ENCODE measurements at places on chromosomes 13 and 19. TPM values are rescaled to one million over a fixed set of nuclear protein-coding genes. Genes with fewer than 3 reads are reported as not detected.

- no peak overlapping the region for H3K27ac ChIP-seq
- no peak for DNase-seq
- H3K4me1 ChIP-seq, result no peaks in the 10 kb centered on the region
- H3K27me3 ChIP-seq, result no peaks in the 10 kb centered on the region
- no peaks in the 10 kb centered on the region for H3K36me3 ChIP-seq
- no peak overlapping the region for H3K4me3 ChIP-seq
Observed at GRCh38 chr13:93788456-93788855, 561.8 kb downstream of the GPC6 start.

DNA sequence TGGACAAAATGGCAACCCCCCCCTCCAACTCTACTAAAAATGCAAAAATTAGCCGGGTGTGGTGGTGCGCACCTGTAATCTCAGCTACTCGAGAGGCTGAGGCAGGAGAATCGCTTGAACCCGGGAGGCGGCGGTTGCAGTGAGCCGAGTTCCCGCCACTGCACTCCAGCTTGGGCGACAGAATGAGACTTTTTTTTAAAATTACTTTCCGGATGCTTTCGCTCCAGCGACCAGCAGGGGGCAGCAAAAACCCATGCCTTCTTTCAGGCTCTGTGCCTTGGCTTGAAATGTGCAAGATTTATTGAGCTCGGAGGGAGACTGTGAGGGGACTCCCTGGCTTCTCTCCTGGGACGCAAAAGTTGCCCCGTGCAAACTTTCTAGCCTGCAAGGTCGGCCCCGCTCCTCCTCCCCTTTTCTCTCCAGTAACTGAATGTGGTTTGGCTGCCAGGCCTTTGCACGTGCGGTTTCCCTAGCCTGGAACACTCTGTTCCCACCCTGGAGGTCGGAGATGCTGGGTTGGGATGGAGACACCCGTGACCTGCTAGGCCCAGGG, 61.4 kb upstream of the NFIC start:
- no peak overlapping the region for H3K27ac ChIP-seq
- peak; percentile 67 for DNase-seq
- H3K36me3 ChIP-seq, result no peaks in the 10 kb centered on the region
- H3K27me3 ChIP-seq, result peaks cover 18% of the 10 kb centered on the region
- no peak overlapping the region for H3K4me3 ChIP-seq

DNA sequence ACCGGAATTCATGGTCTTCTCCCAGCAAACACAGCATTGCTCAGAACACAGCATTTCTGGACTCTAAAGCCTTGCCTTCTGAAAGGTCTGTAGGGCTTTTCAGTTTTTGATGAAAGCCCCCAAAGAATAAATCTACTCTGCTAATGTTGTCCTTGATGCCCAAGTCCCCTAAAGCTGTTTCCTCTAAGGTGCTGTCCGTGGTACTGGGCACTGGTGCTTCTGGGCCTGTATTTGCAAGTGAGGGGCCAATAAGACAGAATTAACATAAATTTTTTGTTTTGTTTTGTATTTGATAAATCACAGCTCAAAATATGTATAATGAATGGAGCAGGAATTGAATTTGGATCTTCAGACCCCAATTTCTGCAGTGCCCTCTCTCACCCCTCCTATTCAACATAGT, 12.1 kb upstream of the LGALS13 start:
- H3K4me1 ChIP-seq, result no peaks in the 10 kb centered on the region
- no peak for DNase-seq
- H3K36me3 ChIP-seq, result no peaks in the 10 kb centered on the region
- no peaks in the 10 kb centered on the region for H3K27me3 ChIP-seq
- no peak overlapping the region for H3K4me3 ChIP-seq

- no peak overlapping the region for H3K4me3 ChIP-seq
- no peak overlapping the region for H3K27ac ChIP-seq
- H3K36me3 ChIP-seq, result peaks cover 25% of the 10 kb centered on the region
- peaks cover 6% of the 10 kb centered on the region for H3K4me1 ChIP-seq
- no peak for DNase-seq
Observed at GRCh38 chr19:8224394-8225145, 15.4 kb downstream of the CERS4 start.

DNA sequence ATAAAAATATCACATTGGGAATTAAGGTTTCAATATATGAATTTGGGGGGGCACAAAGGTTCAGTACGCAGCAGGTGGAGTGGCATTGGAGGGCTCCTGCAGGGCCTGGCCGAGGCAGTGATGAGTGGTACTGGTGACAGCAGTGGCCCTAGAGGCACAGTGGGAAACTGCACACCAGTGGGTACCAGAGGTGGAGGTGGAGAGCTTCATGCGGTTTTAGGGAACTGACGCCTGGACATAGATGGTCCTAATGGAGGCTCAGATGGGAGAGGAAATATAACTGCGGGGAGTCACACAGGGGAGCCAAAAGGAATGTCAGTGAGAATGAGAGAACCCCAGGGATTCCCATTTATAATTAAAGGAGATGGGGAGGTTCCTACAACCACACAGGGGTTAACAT, 156.2 kb downstream of the COG6 start:
- no peaks in the 10 kb centered on the region for H3K27me3 ChIP-seq
- no peak for DNase-seq
- no peak overlapping the region for H3K4me3 ChIP-seq
- H3K36me3 ChIP-seq, result no peaks in the 10 kb centered on the region
- H3K4me1 ChIP-seq, result no peaks in the 10 kb centered on the region

DNA sequence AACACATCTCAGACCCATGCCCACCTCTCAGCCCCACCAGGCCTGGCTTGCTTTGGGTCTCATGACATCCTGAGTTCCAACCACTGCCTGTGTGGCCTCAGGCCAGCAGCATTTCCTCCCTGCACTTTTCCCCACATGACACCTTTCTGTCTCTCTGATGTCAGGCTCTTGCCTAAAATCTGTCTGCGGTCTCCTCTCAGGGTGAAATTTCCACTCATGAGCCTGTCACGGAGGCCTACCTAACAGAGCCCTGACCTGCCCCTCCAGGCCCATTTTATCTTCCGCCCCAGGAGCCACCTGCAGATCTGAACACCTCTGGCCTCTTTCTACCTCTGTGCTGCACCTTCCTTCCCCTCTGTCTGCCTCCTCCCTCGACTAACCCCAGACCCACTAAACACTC, 93.5 kb downstream of the ZDHHC20 start:
- no peak overlapping the region for H3K27ac ChIP-seq
- H3K4me3 ChIP-seq, result no peak overlapping the region
- no peaks in the 10 kb centered on the region for H3K36me3 ChIP-seq

DNA sequence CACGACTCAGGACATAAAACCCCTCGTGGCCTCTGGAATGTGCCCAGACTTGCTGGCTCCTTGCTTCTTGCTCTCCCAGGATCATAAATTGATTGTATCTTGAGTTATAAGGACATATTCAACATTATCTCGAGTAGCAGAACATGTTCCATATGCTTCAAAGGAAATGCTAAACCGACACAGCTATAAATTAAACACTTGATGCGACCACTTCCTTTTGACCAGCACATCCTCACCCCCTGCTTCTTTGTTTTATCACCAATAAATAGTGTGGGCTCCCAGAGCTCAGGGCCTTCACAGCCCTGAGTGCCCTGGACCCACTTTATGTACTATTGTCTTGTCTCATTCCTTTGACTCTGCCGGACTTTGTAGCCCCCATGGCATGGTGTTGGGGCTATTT, 157.0 kb upstream of the PABPC3 start:
- H3K4me3 ChIP-seq, result no peak overlapping the region
- H3K4me1 ChIP-seq, result no peaks in the 10 kb centered on the region
- no peaks in the 10 kb centered on the region for H3K27me3 ChIP-seq
- DNase-seq, result no peak
- peaks cover 8% of the 10 kb centered on the region for H3K36me3 ChIP-seq

The ZNF497 gene
- 3.7 TPM for total RNA-seq

The JAK3 gene
- 2.8 TPM for total RNA-seq
